ENCODE measurements at places on chromosomes 12 and 14.

DNA sequence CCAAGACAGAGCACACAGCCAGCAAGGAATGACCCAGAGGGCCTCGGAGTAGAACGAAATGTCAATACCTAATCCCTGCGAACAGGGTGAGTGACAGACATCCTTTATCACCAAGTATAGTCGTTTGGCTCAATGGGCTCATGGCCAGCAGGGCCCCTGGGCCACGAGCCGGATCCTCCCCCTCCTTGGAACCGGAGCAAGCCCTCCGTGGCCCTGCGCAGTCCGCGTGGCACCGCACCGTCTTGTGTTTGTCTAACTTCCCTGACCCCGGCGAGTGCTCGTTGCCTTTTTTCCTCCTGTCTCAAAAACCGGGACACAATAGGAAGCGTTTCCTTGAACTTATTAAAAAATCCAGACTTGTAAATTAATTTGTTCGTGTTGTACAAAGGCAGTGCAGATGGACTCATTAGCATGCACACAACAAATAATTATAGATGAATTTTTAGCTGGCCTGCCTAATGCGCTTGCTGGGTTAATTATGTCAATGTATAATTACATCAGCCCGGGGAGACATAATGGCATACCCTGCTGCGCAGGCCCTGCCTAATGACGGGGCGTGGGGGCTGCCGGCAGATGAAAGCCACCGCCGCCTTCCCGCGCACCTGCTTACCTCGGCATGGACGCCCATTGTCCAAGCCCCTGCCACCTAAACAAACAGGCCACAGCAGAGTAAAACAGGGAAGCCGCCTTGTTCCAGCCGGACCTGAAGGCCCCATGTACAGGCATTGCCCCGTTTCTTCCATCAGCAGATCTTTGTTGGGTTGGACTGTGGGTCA, 81.6 kb downstream of the PHETA1 start:
- no peak for DNase-seq

GRCh38 chr12:14272956-14273912, 92.2 kb upstream of the ATF7IP start:
- DNase-seq, result no peak

DNA sequence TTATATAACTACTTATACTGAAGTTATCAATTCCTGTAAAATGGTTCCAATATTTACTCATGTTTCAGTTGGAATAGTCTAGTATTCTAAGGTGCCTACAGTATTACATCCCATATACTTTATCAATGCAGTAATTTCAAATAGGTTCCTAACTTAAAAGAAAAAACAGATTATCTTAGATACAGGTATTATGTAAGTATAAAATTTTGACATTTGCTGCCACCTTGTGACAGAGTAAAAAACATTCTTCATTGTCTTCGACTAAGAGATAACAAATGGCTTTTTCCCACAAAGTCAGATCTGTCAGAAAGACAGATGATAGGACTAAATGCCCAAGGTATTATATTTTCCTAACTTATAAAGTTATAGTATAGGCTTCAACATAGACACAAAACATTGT, 78.7 kb downstream of the TXNDC16 start:
- DNase-seq, result no peak

DNA sequence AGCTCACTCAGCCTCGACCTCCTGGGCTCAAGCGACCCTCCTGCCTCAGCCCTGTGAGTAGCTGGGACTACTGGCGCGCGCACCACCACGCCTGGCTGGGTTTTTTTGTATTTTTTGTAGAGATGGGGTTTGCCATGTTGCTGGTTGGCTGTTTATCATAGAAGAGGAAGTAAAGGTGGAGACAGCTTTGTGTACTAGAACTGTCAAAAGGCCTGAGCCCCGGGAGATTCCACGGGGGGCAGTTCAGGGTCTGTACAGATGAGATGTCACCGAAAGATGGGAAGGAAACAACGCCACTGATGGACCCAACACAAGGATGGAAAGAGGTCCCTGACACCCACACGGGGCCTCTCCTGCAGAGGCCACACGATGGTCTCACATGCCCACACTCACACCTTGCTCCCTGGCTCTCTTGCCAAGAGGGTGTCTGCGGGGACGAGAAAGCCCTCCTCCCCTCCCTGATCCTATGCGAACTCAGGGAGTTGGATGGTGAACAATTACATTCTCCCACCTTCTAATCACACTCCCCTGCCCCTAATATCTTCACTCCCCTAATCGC, 66.6 kb downstream of the KDM2B start:
- no peak for DNase-seq

- DNase-seq, result no peak
These were observed 577 bp downstream of the ATG101 start for GRCh38 chr12:52070185-52070925.

DNA sequence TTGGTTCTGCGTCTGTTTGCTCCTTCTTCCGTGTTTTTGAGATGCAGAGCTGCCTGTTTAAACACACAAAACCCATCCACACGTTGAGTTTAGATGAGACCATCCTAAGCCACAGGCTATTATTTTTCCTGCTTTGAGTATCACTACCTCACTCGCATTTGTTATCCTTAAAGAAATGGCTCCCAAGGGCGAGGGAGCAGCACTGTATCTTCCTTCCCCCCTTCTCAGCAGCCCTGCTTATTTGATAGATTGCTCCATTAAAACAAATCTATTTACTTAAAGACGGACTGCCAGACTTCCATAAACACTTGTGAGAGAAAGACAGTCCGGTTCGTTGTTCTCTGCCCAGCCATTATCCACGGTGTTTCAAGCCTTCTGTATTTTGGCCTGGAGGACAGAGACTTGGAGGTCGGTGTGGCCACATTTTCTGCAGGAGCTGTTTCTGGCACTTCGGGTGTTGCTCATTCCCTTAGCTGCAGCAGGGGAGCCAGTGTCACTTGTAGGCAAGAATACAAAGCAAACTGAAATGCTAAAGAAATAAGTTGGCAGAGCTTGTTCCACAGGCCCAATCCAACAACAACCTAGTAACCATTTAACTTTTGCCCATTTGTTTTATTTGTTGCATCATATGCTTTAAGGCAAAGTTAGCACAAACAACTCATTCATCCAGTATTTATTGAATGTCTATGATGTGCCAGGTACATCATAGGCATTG, 275.4 kb downstream of the TTC6 start:
- no peak for DNase-seq

- DNase-seq, result no peak
These were observed 50.9 kb upstream of the PKP2 start for GRCh38 chr12:32947206-32948067.
